ENCODE measurements at places on chromosomes 2 and 18.

DNA sequence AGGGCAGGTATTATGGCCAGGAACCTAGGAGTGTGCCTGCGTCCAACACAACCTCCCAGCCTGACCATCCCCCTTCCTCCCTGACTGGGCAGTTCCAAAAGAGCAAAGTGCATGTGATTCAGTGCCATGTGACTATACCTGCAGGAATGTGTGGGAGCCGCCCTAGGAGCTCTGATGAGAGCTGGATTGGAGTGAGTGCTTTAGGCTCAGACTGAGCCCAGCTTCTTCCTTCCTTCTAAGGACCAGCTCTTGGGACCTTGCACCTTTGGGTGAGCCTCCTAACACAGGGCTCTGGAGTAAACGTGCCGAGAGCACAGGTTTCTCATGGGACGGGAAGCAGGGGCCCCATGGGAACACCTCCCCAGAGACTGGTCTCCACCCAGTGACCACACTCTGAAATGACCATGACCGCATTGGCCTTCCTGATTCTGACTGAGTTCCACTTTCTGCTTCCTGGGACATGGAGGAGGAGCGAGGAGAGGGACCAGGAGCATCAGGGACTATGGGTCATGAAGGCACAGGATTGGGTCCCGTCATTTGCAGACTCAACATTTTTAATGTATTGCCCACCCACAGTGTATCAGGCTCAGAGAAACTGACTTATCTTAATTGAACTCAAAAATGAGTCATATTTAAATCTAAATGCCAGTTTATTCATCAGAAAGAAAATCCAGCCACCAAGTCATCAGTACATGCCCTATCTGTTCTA lies 87.8 kb upstream of the BCL2L11 start:
- no peak for DNase-seq

GRCh38 chr2:220437938-220438337 lies 810.5 kb downstream of the SLC4A3 start:
- DNase-seq = no peak

- DNase-seq = no peak
These were observed 65.0 kb upstream of the TMEM18 start for GRCh38 chr2:742221-742620.

DNA sequence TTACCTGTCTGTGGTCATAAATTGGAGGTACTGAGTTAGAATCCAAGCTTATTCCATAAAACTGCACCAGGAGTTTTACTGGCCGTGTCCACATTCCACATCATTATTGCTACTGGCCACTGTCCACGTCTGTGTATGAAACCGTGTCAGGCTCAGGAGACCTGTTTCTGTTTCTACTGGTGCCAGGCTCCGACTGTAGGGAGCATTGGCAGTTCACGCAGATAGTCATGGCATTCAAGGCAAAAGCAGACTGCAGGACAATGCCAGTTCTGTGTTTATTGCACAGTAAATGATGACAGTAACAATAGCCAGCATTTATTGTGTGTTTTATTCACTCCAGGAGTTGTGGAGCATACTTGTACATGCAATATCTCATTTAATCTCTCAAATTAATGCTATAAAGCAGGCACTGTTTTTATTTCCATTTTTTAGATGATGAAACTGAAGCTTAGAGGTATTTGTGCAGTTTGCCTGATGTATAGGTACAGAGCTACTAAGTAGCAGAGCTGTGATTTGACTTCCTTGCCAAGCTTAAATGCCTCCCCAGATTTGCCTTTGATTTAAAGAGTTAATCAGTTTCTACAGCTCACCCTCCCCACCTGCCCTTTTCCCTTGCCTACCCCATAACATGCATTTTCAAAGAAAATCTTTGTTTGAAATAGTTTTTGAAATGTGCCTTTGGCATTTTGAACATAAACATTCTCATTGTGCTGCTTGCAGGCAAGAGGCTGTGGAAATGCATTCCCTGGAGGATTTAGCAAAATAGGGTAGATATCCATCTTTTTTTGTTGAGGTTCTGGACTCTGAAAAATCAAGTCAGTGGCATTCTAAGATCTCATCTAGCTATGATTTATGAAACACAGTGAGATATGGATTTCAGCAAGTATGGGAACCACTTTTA lies 55.5 kb downstream of the MAP4K4 start:
- no peak for DNase-seq

DNA sequence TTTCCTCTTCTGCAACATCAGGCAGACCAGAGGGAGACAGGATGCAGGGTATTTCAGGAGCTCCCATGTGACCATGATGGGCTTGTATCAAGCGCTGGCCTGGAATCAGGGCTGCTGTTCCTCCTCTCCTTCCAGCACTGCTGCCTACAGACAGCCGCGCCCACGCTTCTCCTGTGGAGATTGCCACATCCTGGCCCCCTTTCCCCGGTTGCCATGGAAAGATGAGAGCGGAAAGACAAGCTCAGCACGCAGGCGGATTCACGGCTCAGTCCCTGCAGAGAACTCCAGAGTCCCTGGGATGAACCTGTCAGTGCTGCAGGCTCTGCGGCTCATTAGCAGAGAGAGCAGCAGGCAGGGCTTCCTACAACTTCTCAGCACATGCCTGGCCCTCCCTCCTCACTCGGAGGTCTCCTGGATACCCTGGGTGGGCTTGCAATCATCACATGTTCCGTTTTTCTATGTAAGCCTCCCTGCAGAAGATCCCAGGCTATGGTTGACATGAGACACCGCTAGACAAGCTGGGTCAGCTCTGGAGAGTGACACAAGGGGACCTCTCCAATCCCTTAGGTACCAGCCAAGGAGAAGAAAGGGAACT lies 497.8 kb upstream of the MYT1L start:
- no peak for DNase-seq

DNA sequence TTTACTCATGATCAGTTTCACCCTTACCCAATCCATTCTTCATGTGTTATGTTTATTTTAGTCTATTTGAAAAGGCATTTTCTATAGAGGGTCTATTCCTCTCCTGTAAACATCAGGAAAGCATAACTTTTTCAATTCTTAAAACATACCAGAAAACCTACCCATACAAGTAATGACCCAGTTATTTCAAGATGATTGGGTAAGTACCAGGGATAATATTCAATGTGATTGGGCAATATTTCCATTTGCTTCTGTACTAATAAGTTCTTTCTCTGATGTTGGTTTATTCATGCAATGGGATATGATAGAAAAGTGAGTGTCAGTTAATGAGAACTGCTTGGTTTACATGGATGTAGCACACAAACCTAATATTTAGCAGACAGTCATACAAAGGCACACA lies 87.6 kb downstream of the CCBE1 start:
- no peak for DNase-seq

GRCh38 chr18:62085756-62086155 lies 101.1 kb downstream of the PIGN start:
- DNase-seq = no peak

DNA sequence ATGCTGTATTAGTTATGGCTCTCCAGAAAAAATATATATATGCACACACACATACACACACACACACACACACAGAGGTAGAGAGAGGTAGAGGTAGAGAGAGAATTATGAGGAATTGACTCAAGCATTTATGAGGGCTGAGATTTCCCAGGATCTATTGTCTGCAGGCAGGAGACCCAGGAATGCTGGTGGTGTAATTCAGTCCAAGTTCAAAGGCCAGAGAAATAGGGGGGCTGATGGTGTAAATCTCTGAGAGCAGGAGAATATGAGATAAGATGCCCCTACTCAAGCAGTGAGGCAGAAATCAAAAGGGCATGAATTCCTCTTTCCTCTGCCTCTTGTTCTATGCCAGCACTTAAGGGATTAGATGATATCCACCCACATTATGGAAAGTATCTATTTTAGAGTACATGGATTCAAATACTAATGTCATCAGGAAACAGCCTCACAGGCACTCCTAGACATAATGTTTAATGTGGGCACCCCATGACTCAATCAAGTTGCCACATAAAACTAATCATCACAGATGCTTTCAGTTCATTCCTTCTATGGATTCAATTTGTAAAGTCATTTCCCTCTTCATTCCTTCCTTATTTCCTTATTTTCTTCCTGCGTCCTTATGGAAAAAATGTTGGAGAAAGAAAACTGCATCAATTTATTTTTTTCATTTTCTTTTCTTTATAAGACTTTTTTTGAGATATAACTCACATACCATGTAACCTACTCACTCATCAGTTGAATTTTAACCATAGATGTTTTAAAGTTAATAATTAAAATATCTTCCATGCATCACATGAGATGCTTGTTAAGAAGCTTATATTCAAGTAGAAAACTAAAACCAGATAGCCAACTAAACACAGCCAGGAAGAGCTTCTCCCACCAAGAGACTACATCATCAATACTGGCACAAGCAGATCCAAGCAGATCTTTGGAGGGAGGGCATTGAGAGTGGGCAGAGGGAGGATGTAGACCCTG lies 406.2 kb downstream of the MBD2 start:
- DNase-seq = no peak

- DNase-seq = no peak
These were observed 305.2 kb downstream of the CDH2 start for GRCh38 chr18:27871726-27872125.

DNA sequence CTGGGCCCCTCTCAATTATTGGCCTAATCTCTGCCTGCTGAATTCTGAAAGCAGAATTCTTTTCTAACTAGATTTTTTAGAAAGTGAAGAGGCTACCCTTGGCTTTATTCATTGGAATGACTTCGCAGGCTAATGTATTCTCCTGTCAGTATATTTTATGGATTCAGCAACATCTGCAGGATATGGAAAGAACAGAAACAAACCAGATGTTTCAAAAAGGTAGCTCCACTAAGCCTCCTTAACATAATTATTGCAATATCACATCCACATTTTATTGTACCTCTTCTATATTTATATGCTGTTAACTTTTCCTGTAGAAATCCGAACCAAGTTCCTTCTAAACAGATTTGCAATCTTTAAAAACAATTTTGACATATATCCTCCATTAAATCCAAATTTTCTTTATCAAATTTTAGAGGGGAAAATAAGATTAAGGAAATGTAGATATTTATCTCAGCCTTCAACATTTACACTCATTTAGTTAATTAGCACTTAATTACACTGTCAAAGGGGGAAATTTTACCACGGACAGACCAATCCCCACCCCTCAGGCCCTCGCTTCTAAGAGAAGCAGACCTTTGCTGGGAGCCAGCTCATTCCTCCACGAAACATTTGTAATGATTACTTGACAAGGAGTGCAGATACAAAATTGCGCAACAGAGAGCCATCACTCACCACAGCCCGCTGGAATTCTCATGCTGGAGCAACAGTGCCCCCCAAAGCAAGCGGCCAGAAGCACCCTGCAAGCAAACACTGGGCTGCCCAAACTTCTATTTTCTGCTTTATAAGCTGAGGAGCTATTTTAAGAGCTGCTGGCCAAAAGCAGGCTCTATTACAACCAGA lies 253.4 kb downstream of the ETAA1 start:
- DNase-seq = no peak

DNA sequence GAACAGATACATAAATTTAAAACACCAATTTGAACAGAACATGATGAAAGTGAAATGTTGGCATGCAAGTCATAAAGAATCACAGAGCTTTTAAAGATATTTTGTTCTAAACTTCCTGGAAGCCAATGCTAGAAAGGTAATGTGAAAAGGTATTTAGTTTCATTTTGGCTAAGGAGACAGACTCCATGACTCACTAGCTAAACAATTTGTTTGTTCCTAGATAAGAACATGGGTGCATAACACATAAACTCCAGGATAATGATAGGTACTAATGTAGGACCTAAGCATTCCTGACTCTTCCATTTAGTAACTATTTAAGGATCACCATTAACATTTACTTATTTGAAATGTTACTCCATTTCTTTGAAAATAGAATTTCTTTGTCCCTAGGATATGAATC lies 292.5 kb upstream of the CNTNAP5 start:
- DNase-seq = no peak

GRCh38 chr18:616380-616995 lies 19.7 kb downstream of the CLUL1 start:
- peak; percentile 38 for DNase-seq

DNA sequence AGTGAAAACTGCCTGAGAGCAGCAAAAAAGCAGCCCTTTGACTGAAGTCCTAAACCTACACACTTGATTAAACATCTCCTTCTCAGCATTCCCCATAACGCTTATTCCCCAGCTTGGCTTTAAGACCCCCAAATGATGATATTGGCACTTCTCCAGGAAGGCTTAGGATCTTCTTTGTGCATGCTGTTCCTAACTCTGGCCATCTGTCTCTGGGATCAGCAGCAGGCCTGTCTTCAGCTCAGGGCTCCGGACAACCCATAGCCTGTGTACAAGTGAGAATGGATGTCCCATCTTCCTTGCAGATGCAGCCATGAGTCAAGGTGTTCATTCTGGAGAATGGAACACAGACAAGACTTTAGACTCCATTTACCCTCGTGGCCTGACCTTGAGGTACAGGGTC lies 81.6 kb upstream of the TMEM17 start:
- DNase-seq = no peak

DNA sequence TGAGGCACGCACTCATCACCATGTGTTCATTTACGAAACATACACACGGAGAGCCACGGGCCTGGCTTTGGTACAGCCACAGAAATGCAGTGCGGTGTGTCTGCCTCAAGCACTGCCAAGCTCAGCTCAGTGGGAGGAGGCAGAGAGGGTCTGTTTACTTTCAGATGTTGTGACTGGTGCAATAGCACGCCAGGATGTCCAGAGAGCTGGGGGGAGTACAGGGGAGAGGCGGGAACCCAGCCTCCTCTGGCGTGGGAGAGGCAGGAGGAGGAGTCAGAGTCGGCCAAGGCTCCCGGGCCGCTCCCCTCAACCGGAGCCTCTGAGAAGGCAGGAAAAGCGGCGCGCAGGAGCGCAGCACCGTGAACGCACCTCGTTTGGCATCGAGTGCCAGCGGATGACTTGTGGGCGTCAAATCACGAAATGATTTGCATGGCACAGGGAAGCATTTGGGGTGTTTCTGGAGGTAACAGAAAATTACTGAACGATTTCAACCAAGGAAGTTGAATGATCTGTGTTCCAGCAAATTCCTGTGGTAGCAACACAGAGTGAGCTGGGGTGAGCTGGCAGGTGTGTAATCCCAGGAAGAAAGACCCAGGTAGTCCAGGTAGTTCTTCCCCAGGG lies 143.0 kb downstream of the ZNF516 start:
- DNase-seq = no peak

DNA sequence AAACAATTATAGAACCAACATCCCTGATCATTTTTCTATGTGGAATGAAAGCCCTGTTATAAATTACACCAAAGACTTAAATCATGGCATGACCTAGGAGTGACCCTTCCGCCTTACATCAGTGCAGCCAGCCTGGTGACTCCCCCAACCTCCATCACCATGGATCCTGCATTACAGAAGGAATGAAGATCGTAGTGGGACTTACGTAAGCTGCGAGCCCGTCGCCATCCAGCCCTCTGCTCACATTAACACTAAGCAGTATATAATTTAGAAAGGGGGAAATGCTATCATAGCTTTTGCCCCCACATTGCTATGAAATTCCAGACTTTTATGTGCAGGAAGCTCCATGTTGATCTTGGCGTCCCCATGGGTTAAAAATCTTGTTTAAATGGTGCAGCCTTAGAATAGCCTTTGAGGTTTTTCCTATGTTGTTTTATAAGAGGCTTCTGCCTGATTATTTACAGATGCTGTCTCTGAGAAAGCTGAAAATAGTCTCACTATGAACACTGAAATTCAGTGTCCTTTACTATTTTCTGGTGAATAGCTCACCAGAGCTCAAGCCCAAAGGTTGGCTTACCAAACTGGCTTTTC lies 76.3 kb downstream of the COLEC12 start:
- DNase-seq = no peak

GRCh38 chr2:188852772-188853171 lies 121.4 kb upstream of the COL3A1 start:
- no peak for DNase-seq

All from CD4-positive, alpha-beta T cell treated with Interleukin-12 subunit alpha and Interleukin-12 subunit beta, for 1 hour (primary cell).